ENCODE measurements at places on chromosomes 3 and 15.

DNA sequence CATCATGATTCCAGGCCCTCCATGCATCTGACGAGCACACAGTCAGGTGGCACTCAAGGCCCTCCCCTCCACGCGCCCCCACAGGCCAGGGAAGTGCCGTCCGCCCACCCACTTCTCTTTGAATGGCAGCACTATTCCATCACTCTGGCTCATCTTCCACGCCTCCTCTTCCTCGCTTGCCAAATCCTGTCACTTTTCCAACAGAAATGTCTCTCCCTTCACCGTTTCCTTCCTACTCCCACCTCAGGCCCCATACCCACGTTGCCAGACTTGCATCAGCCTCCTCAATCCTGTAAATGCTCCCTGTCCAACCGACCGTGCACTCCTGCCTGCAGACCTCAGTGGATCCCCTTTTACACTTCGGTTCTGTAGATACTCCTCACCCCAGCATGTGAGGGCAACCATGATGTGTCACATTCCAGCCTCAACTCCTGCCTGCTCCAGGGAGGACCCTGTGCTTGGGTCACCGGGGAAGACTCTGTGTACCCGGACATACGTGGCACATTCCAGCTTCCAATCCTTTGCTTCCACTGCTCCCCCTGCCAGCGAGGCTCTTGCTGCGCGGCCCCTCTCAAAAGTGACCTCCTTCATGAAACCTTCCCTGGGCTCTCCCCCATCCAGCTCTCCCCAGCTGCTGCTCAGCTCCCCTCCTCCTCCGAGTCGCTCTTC lies 29.6 kb downstream of the ADCY5 start:
- no peak for DNase-seq

DNA sequence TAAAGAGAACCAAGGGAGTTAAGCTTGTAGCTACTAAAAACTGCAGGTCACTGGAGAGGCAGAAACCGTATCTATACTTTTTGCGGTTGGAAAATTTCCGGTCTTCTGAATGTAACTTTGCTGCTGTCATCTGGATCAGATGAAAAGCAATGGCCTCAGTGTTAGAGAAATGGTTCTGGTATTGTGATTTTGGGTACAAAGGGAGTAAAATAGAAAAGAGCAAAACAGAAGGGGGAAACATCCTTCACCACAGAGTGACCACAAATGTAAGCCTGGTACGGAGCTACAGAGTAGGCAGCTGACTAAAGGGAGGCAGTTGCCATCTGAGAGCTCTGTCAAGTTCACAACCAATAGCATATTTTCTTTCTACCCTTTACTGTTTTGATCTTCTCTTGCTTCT lies 5.6 kb downstream of the CD96 start:
- peak; percentile 90 for DNase-seq

DNA sequence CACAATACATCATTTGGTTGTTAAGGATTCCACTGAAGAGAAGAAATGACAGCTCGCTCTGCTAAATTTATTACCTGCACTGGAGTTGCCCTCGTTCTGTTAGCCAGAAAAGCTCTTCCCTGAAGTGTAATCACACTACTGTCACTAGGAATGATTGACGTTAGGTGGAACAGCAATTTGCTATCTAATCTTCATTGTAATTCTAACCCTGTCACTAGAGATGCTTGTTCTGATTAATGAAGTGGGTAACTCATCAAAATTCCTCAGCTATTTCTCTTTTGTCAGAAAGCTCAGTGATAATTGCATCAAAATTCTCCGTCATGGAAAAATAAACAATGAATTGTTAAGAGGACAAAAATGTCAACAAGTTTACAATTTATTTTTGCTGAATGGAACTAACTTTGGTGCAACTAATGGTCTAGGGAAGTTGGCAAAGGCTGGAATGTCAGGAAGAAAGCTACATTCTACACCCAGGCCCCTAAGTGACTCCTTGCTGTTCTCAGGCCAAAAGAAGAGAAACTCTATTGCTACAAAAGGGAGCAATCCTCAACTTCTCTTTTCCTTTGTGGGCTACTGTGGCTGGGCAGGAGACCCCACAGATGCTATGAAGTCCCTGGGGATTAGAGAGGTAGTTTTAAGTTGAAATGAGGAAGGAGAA lies 34.1 kb downstream of the CCDC191 start:
- no peak for DNase-seq

DNA sequence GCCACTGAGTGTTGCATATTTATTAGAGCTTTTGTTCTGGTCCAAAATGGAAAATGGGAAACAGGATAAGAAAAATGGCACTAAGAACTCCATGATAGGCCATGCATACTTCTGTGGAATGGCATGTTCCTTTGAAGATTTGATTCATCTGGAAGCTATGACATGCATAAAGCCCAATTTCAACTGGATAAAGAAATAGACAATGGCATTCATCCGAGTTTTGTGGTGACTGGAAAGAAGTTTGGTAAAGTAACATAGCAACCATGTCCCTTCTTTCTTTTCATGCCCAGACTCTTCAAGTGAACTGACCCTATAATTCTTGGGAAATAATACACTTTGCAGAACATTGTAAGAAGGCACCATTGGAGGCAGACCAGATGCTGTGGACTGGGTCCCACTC lies 368.4 kb upstream of the IL12A start:
- no peak for DNase-seq

DNA sequence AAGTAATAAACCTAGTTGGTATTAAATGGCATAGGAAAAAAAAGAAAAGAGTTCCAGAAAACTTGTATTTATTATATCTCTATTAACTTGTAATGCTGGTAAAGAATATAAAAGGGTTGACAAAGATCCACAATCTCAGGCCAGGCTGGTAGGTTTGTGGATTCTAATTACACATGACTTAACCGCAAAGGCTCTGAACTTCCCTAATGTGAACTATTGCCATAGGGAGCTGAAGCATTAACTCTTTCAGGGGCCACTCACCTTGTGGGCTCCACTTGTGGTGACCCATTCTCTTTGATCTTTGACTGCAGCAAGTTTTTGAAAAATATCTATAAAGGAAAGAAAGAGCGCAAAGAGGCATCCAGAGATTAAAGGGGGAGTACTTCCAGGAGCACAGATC lies 58.5 kb downstream of the NEK10 start:
- DNase-seq = no peak

DNA sequence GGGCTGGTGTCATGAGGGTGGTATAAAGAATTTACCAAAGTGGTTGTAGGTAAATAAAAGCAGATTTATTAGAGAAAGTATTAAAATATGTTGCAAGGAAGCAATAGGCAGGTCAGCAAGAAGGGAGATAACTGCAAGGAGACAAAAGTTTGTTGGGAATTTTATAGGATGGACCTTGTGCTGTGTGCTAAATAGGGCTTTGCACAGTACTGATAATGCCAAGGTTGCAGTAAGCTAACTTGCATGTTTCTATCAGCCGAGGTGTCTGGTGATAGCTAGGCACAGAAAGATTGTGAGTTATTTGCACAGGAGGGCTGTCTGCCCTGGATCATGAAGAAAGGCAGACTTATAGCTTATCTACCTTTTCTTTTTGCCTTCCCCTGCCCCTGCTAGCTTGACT lies 102.5 kb upstream of the SPRED1 start:
- DNase-seq = no peak

- peak; percentile 19 for DNase-seq
Observed at GRCh38 chr3:172323894-172324610, 124.2 kb downstream of the GHSR start.

GRCh38 chr3:29353807-29354206 lies 72.9 kb downstream of the RBMS3 start:
- DNase-seq = no peak

GRCh38 chr3:157051055-157051454 lies 108.9 kb downstream of the CCNL1 start:
- DNase-seq = no peak

DNA sequence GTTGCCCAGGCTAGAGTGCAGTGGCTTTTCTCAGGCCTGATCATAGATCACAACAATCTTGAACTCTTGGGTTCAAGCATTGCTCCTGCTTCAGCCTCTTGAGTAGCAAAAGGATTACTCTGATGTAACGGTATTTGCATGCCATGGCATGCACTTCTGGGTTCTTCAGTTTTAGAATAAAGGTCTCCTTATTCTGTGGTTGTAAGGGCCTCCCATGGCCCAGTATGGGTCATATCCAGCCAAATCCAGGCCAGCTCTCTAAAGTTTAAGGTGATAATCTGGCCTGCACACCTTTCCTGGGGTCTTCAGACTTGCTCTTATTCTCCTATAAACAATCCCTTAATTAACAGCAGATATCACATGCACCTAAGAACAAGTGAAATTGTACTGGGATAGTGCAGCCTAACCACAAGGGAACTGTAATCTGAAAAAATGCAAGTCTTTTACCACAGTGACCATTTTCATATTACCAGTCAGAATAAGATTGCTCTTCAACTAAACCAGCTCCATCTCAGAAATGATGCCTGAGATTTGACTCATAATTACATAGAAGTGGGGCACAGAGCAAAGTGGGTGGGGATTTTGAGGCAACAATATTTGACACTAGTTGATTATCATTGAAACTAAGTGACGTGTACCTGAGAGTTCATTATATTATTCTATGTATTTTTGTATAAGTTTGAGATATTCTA lies 25.4 kb downstream of the COMMD2 start:
- DNase-seq = peak; percentile 83

- DNase-seq = no peak
Observed at GRCh38 chr15:62824111-62825015, 218.2 kb upstream of the TPM1 start.

GRCh38 chr3:55923207-55923606 lies 436.1 kb upstream of the WNT5A start:
- DNase-seq = no peak

- no peak for DNase-seq
Observed at GRCh38 chr3:30547716-30548115, 58.7 kb upstream of the TGFBR2 start.

- no peak for DNase-seq
Observed at GRCh38 chr3:50210510-50211367, 5.7 kb downstream of the SLC38A3 start.

DNA sequence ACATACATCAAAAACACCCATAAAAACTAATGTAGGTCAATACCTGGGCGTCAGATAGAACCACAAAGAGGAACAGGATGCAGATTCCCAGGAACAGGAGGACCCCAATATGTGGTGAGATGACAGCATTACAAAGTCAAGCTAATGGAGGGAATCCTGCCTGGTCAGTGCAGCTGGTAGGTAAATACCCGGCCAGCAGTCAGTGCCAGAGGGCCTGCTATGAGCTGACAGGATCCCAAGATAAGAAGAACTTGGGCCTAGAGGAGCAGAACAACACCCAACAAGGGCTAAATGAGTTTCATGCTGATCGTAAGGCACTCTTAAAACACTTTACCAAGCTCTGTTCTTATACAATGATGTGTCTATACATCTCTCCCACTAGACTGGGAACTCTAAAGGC lies 61.2 kb upstream of the KCNMB2 start:
- DNase-seq = no peak

GRCh38 chr15:100958326-100959065 lies 39.3 kb downstream of the LRRK1 start:
- DNase-seq = no peak

- DNase-seq = no peak
Observed at GRCh38 chr15:69842851-69843250, 254.9 kb downstream of the TLE3 start.

GRCh38 chr3:71625676-71626075 lies 42.1 kb upstream of the FOXP1 start:
- DNase-seq = no peak

- DNase-seq = no peak
Observed at GRCh38 chr3:194212845-194213331, 76.9 kb downstream of the HES1 start.

- no peak for DNase-seq
Observed at GRCh38 chr3:57646723-57647122, 46.2 kb downstream of the DENND6A start.

DNA sequence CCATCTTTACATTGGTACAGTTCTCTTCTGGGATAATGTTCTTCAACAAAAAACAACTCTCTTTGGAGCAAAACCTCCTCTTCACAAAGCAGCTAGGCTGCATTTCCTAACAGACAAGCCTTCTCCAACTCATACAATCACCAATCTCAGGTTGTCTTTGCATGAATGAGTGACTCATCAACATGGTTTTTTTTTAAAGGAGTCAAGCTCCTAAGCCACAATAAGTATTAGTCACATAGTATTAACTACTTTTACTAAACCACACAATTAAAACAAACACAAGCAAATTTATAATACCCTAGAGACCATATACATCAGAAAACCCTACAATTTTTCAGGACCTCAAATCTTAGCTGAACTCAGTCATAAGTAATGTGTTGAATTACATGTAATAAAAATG lies 137.4 kb downstream of the TBC1D5 start:
- peak; percentile 29 for DNase-seq

GRCh38 chr3:45904931-45905330 lies 18.6 kb downstream of the CCR9 start:
- no peak for DNase-seq

DNA sequence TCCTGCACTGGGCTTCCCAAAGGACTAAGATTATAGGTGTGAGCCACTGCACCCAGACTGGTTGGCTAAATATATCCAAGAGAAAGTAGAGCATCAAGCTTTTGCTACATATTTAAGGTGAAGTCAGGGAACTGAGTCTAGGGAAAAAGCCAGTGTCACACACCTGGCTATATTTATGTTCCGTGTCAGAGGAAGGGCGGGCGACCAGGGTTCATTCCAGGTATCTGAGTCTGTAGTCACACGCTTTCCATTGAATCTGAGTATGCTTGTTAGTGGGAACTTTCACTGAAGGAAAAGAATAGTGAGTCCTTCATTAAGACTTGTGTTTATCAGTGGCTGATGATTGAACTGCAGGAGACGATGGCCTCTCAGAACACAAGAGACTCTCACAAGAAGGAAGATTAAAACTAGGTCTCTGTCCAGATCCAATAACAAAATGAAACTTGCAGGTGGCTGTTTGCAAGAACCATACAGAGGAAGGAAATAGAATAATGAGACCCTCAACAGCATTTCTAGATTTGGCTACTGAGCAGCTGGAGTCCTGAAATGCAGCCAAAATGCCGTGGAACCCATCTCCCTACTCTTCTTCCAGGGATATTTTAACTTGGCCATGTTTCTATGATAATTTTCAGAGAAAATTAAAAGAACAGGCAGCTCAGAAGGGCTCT lies 276.3 kb downstream of the THSD4 start:
- DNase-seq = no peak

DNA sequence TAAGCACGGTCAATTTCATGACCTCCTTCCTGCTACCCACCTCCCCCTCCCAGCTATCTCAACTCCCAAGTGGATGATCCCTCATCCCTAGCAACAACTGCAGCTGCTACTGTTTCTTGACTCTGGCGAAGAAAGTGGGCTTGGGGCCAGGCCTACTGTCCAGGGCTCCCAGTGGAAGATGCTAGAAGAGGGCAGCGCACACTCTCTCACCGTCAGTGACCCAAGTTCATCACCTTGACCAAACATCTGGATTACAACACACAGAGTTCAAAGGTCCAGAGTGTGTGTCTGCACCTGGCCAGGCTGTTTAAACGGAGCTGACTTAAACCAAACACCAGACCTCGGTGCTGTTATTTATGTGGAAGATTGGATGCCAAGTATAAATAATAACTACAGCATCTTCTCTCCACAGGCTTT lies 385.6 kb downstream of the SHQ1 start:
- DNase-seq = no peak

- peak; percentile 19 for DNase-seq
Observed at GRCh38 chr3:145776782-145777408, 384.1 kb downstream of the PLOD2 start.

GRCh38 chr15:36882487-36883131 lies 217.7 kb downstream of the MEIS2 start:
- DNase-seq = no peak

- no peak for DNase-seq
Observed at GRCh38 chr15:72923289-72923688, 129.0 kb upstream of the NEO1 start.

- peak; percentile 57 for DNase-seq
Observed at GRCh38 chr3:171257251-171258203, 202.7 kb downstream of the TNIK start.
